ENCODE measurements at places on chromosomes 7 and 10. TPM values are rescaled to one million over a fixed set of nuclear protein-coding genes. Genes with fewer than 3 reads are reported as not detected.

Gene GNAT3
- not detected for total RNA-seq

- no peak for DNase-seq
Measured at GRCh38 chr7:38756521-38756920, 125.3 kb upstream of the AMPH start.

DNA sequence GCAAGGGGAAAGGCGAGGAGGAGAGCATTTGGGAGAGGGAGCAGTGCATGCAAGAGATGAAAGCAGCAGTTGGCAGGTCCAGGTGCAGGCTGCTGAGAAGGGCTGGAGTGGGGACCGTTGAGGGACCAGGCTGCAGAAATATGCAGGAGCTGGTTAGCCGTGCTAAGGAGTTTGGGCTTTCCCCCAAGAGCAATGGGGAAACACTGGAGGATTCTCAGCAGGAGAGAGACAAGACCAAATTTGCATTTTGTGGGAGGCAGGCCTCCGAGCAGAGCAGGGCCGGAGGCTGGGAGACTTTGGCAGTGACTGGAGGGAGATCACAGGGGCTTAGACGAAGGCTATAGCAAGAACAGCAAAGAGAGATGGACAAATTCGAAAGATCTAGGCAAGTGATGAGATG lies 11.8 kb downstream of the BTBD16 start:
- no peak for DNase-seq

- DNase-seq, result peak; percentile 58
Measured at GRCh38 chr10:6211671-6212635, 9.2 kb downstream of the PFKFB3 start.

Gene STEAP4
- 76.0 TPM for total RNA-seq

- no peak for DNase-seq
Measured at GRCh38 chr10:110113670-110114337, 93.6 kb upstream of the MXI1 start.

DNA sequence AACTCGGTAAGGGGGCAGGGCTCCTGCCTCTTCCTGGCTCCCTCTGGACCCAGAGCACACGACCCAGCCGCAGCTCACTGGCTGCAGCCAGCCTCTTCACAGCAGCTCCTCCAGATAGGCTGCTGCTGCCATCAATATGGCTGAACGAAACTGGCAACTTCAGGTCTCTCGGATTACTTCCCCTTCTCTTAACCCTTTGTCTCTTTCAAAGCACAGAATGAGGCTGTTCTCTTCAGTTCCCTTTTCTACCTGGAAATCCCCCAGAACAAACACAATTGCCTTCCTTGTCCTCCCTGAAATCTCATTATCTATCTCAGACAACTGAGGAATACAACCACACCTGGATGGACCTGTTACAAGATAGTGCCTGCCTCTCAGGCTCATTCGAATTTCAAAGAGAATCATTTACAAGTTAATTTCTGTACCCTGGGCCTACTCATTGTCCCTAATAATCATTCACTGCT lies 193.4 kb upstream of the MBL2 start:
- no peak for DNase-seq

DNA sequence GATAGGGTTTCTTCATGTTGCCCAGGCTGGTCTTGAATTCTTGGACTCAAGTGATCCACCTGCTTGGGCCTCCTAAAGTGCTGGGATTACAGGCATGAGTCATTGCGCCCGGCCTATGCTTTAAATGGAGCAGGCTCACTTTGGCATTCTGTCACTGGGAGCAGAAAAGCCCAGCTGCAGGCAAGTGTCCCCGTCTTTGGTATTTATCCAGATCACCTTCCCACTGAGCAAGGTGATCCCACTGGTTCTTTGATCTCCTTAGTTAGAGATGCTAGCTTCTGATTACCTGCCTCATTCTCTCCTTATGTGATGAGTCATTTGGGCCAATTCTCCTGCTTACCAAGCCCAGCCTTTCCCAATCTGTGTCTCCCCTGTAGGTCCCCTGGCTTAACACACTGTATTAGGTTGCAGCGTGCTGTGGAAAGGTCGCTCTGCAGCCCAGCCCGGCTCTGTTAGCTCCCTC lies 39.3 kb downstream of the SPDYE5 start:
- DNase-seq, result no peak

GRCh38 chr10:79446758-79447084 lies 1.3 kb upstream of the ZCCHC24 start:
- DNase-seq, result peak; percentile 85

GRCh38 chr10:75771606-75772005 lies 340.2 kb downstream of the LRMDA start:
- no peak for DNase-seq

DNA sequence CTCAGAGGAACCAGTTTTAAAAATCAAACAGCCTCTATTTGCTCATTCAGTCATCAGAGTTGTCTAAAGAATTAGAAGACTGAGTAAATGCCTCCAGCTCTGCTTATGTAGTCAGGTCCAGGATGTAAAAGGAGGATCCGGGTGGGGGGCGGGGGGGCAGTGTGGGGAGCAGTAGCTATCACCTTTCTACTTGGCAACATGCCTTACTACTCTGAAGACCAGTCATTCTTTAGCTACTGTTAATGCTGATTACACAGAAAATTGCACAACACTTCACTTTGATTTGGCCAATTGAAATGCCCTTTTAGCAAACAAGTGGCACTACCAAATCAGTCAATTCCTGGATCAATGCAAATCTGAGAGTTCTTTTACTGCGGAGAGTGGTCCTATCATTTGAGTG lies 164.2 kb downstream of the NXPH1 start:
- DNase-seq, result no peak

Gene CNNM1
- 1.7 TPM for total RNA-seq

- no peak for DNase-seq
Measured at GRCh38 chr7:91320366-91321078, 56.3 kb downstream of the FZD1 start.

DNA sequence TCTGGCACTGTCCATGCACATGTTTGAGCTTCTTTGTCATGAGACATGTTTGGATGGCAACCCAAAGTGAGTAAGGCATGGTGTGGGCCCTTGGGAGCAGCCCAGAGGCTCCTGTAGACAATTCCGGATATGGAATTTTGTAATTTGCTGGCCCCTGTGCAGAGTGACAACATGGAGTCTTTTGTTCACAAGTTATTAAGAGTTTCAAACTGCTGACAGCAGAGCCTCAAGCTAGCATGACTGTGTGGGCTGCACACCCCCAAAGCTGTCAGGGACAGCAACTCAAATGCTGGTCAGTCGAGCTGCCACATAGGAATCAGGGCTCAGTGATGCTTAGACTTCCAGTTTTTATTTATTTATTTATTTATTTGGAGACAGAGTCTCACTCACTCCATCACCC lies 7.0 kb upstream of the MYL7 start:
- no peak for DNase-seq

DNA sequence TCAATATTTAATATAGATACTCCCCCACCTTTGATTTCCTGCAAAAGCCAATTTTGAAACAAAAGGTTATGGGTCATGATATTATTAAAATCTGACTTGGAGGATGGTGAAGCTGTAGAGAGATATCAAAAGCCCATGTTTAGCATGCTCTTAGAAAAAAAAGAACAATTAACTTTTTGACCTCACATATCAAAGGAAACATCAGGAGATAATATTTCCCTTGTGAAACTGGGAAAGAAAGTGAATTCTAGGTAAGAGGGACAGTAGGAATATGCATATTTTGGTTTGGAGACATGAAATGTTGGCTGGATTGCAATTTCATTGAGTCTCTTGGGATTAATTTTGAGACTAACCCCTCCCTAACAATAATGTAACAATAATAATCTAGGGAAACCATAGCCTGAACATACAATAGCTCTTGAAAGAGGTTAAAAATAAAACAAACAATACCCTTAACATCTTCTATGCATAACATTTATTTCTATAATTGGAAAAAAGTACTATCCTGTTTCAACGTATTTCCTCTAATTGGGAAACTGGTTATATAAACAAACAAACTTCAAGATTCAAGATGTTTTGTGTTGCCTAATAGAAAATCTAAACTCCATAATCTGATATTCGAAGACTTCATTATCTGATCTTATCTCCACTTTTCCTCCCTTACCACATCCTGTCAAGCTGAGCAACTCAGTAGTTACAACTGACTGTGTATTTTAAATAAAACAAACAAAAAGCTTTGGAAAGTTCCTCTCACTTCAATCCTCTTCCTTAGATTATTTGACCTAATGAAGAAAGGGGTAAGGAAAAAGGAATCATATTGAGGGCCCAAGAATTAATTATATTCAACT lies 14.8 kb downstream of the TMEM26 start:
- no peak for DNase-seq

Gene SPDYE11
- not detected for total RNA-seq

Gene SFTPA1
- total RNA-seq, result not detected

GRCh38 chr7:143493751-143494150 lies 16.1 kb downstream of the TAS2R41 start:
- no peak for DNase-seq

DNA sequence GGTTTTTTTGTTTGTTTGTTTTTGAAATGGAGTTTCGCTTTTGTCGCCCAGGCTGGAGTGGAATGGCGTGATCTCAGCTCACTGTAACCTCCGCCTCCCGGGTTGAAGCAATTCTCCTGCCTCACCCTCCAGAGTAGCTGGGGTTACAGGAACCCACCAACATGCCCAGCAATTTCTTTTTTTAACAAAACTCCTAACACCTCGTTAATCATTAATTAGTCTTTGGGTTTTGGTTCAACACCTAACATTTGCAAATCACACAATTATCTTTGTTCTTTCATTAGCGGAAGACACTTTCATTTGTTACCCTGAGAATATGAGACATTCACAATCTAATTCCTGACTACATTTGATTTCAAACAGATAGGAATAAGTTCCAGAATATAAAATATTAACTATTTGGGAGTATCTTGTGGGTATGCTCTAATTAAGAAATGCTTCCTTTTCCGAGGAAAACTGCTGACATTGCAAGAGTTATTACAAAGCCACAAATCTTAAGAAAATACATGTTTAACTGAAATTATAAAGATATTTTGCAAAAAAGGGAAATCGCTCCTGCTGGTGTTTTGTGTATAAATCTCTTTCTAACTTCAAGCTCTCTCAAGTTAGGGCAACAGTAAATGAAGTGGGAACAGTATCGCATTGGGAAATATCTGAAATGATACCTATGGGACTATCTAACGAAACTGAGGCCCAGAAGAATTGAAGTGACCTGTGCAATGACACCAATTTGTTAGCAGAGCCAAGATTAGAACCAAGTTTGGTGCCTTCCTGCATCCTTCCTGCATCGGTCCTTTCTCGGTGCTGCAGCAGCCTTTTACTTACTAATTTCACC lies 1.2 kb upstream of the LSM8 start:
- no peak for DNase-seq

- DNase-seq, result peak; percentile 63
Measured at GRCh38 chr7:67738958-67739357, 742.3 kb downstream of the TYW1 start.

DNA sequence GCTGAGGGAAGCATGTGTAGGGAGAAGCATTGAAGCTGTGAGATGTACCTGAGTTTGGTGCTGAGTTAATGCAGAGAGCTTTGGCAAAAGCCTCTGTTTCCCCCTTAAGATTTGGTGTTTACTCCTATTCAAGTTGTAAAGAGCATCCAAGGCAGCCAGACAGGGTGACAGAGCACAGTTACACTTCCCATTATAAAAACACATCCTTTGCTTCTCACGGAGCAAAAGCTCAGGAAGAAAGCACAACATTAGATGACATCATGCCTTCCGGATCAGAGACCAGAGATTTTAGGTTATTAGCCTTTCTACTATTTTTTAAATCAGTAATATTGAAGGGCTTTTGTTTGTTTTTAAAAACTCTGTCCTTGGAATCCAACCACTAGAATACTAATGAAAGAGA lies 182.9 kb downstream of the DOCK4 start:
- DNase-seq, result no peak

Gene FXYD4
- not detected for total RNA-seq

Gene HOXA3
- total RNA-seq, result 3.4 TPM

GRCh38 chr10:36559412-36560400 lies 565.7 kb upstream of the ANKRD30A start:
- DNase-seq, result no peak

DNA sequence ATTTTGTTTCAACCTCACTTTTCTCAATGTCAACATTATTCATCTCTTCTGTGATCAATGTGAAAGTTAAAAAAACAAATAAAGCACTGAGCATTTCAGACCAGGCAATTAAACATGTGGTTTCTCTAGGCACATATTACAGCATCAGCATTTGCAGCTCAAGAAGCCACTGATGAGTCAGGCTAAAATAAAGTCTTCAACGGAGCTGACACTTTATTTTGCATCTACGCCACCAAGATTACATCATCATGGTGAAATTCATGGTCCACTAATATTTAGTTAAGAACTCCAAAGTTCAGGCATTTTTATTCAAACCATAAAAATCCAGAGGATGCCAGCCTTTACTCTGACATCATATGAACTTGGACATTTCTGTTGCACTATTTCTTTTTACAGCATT lies 33.0 kb downstream of the MAGI2 start:
- no peak for DNase-seq

DNA sequence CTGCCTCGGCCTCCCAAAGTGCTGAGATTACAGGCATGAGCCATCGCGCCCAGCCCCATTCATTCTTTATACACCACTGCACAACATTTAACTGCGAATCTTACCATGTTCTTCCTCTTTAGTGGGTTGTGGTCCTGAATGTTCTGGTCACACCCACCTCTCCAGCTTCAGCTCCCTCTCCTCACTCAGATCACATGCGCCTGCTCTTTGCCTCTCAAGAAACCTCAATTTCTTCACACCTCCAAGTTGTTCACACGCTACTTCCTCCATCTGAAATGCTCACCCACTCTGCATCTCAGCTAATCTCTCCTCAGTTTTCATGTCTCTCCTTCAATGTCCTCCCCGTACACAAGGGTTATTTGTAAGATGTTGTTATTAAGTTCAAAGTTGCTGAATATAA lies 2.4 kb upstream of the PRR15 start:
- DNase-seq, result no peak

Gene STEAP1B
- 0.55 TPM for total RNA-seq

GRCh38 chr7:131026297-131027000 lies 292.4 kb upstream of the KLF14 start:
- DNase-seq, result no peak

- DNase-seq, result no peak
Measured at GRCh38 chr7:45036317-45036716, 36.3 kb downstream of the CCM2 start.

Gene NPS
- not detected for total RNA-seq
